Stimulated activated CD4-positive, alpha-beta T cell treated with anti-CD3 and anti-CD28 coated beads, Interleukin-1b, Interleukin-23, amount 100 ng/mL, for 1 hour (primary cell): ENCODE measurements at places on chromosomes 3 and 15.

GRCh38 chr3:102200126-102200525, 234.7 kb upstream of the ZPLD1 start:
- DNase-seq = no peak

DNA sequence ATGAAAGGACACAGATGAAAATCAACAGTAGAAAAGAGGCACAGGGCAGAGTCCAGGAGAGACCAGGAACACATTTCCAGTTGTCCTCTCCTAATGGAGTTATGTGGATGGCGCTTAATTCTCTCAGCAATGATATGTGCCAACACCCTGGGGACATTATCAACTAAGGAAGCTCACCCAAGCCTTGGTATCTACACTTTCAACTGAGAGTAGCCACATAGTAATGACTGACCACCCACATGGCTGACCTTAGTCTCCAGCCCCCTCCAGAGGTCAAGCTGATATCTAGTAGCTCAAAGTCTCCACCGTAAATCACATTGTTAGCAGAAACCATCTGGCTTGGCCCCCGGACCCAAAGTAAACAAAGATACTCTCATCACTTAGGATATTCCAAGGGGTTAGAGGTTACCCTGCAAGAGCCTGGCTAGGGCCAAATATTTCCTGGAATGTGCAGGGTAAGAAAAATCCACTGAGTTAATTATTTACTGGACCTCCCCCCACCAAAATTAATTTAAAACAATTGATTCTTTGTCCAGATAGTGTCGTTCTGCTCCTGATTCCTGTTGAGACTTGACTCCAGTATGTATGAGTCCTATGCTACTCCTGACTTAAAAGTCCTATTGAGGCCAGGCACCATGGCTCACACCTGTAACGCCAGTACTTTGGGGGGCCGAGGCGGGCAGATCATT, 24.8 kb downstream of the GABRR3 start:
- no peak for DNase-seq

- peak; percentile 10 for DNase-seq
Measured at GRCh38 chr3:120147072-120147871, 53.0 kb upstream of the GSK3B start.

DNA sequence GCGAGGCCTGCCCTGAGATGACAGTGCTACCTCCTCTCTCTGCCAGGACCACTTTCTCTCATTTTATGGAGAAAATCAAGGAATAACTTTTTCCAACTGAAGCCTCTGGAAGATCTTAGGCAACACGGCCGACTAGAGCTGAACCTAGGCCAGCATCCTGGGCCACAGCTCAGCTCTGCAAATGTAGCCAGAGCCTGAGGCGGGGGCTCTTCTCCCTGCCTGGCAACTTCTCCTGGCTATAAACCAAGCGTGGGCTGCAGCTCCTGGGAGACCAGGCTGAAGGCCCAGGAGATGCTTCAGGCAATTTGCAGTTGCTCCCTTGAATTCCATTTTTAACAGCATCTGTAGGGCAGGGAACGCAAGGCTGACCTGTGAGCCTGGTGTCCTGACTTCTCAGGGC, 74.9 kb downstream of the CEMIP start:
- DNase-seq = no peak

DNA sequence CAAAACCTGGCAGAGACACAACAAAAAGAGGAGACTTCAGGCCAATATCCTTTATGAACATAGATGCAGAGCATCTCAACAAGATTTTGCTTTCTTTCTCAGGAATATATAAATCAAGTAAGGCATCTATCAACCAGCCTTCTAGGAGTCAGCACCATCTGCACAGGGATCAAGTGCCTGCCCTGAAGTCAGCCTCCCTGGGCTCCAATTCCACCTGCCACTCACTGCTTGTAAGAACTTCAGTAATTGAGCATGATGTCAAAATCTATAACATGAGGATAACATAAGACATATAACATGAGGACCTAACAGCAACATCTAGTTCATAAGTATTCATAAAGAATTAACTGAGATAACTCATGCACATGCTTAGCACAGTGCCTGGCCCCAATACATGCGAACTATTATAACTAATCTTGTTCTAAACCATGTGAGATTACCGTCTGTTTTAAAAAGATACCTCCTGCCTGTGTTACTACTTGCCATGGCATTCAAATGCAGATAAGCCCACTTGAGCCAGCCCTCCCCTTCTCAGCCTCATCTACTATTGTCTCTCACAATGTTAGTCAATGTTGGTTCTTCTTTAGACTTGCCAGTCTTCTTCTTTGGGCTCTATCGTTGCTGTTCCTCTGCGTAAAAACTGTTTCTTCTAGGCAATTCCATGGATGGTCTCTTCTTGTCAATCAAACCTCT, 91.6 kb downstream of the PLD1 start:
- DNase-seq = no peak

DNA sequence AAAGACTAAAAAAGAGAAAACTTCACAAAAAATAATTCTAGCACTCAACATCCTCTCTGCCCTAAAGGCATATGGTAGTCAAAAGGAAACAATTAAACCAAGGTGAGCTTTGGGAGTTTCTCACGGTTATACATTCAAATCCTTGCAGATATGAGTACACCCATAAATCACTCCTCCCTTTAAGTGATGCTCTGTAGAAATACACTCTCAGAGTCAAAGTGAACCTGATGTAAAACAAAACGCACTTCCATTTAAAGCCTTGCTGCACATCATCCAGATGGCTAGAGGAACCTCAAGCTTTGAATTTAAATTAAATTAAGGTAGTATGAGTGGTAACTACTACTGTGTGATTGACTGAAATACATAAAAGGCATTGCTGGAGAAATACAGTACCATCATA, 36.0 kb upstream of the AADAC start:
- DNase-seq = no peak

DNA sequence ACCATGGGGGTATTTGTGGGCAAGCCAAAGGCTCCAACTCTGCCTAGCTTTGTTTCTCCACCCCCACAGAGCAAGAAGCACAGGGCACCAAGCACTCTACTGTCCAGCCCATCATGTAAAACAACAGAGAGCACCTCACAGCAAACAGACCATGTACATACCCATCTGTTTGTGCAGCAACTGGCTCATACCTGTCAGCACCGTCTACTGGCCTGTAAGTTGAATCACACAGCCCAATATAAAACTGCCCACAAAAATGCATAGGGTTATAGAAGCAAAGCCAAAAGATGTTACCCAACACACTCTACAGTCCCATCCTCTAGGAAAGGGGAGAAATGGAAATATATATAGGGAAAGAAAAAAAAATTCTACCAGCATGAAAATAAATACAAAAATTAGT, 139.7 kb upstream of the CPNE4 start:
- no peak for DNase-seq

DNA sequence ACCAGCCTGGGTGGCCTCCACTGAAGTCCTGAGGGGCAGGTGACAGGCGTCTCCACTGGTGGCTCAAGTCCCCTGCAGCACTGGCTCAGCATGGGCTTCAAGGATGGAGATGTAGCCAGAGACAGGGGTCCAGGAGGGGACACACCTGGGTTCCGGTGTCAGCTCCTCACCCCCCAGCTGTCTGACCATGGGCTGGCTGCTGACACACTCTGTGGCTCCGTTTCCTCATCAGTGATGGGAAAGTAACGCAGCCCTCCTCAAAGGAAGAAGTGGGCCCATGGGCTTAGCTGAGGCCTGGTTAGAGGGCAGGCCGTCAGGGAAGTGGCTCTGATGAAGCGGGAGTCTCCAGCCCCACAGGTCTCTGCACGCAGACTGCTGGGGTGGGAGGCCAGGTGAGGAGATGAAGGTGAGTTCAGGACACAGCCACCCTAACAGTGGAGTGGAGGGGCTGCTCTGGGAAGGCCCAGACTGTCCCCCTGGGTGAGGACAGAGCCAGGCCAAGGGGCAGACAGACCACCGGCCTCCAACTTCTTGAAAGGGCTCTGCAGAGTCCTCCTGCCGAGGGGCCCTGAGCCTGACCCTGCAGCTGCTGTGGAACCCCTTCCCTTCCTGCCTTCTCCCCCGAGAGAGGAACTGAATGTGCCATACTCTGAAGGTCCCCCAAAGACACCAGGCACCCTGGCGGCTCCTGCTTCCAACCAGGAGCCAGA, 24.0 kb downstream of the PSTPIP1 start:
- DNase-seq = no peak

DNA sequence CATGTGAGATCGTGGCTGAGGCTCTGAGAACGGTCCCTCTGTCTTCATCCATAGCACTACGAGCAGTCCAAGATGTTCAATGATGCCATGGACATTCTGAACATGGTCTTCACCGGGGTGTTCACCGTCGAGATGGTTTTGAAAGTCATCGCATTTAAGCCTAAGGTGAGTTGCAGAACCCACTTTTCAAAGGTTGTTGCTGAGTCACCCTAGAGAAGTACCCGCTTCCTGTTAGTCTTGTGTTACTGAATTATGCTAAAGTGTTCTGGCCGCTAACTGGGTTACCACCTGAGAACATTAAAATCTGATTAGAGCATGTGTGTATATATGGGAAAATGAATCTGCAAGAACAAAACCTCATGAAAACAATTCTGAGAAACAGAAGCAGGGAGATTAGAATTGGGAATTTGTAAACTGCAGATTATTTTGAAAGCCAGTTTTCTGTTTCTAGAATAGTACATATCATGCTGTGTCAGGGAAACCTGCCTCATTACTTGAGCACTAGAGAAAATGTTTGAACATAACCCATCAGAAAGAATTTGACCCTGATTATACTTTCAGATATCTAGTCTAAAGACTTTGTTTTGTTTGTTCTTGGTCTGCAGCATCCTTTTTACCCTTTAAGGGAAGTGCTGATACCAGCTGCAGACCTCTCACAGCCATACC, 92.6 kb downstream of the CHDH start:
- no peak for DNase-seq

- DNase-seq = no peak
Measured at GRCh38 chr3:30951826-30952225, 57.4 kb upstream of the GADL1 start.

DNA sequence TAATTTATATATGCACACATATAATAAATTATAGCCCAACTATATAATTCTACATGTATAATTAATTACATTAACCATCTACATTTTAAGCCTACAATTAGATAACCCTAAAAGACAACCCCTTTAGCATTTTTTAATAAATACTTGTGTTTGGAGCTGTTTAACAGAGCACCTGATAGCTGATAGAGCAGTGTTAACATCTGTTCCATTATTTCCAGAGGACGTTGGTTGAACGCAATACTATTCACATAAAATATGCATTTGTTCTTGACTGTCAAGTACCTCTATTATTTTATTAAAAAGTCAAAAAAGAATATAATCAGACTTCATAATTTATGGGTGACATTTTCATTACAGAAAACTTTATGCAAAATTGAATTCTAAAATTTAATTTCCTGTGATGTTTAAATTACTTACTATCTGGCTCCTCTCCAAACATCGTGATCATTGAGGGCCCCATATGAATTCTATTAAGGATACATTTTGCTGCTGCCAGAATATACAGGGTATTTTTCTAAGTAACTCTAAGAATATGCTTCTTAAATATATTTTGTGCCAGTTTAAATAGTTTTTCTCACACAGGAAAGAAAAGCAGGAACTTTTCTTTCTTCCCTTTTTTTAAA, 234.3 kb downstream of the SHOX2 start:
- DNase-seq = no peak

DNA sequence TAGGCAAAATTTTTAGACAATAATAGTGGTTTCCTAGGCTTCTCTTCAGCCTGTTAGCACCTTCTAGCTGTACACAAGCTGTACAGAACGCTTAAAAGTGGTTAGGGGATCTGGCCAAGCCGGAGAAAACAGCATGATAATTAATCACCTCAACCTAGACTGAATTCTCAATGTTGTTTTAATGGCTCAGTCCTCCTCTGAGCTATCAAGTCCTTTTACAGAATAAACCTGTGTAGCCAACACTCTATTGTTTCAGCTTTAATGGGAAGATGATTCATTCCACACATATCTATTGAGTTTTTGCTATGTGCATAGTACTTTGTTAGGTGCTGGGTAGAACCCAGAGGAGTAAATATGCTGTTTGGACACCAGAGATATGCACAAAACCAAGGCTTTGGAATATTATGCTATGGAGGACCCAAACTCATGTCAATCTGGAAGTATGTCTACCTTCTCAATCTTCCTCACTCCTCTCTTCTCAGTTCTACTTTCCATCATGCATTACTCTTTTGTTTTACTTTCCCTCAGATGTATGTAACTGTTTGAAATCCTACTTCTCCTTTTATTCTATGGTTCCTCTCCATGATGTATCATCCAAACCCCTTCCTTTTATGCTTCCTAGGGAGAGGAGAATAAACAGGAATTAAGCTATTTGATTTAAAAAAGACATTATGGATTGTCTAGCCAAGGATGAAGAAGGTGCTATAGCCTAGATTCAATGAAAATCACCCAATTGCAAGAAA, 27.6 kb upstream of the UBE2E2 start:
- DNase-seq = no peak

- DNase-seq = no peak
Measured at GRCh38 chr15:76861815-76862397, 43.2 kb downstream of the SCAPER start.

DNA sequence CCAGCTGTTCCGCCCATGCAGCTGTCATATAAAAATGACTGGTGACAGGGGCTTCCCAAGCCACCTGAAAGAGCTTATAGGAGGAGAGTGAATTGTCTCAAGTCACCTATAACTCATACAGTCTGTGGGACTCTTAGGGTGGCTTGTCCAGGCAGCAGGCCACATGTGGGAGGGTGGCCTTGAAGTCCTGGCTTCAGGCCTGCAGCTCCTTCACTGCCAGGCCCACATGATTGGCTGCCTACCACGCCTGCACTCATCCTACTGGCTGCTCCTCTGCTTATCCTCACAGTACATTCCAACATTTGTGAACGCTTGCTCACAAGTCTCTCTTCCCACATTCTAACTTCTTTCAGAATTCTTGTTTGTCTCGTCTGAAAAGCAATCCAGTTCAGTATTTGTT, 41.1 kb upstream of the TIPARP start:
- no peak for DNase-seq

GRCh38 chr15:61083081-61083787, 145.9 kb downstream of the RORA start:
- no peak for DNase-seq

DNA sequence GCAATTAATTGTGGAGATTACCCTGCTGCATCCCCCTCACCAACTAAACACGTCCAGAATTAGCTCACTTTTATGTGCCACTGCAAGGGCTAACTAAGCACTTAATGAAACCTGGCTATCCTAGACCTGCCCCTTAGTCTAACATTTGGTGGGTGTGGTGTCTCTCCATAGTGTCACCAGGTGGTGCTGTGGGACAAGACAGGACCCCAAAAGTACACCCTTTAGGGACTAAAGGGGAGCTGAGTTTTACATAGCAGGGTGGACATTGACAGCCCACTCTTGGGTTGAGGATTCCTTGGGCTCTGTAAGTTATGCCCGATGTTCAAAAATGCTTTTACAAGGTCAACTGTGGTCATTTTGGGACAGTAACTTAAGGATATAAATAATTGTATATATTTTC, 5.7 kb downstream of the DUT start:
- DNase-seq = no peak

DNA sequence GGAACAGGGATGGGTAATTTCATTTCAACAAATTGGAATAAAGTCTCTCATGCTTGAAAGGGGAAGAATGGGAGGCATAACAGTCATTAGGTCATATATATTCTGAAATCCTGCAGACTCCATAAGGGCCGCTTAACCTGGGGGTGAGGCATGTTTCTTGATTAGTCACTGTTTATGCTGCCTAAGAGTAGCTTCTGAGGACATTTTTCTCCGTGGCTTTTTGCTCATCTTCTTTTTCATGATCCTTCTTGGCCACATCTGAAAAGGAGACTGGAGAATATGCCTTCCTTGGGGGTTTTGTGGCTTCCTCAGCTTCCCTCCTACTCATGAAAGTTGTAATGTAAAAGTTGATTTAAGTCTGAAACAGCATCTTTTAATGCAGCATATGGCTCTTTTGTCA, 20.0 kb upstream of the CFAP20DC start:
- DNase-seq = no peak

- DNase-seq = no peak
Measured at GRCh38 chr3:125115640-125116039, 59.8 kb upstream of the HEG1 start.
